ENCODE measurements at places on chromosomes 5 and 9.

GRCh38 chr5:180391276-180391675, 38.1 kb upstream of the GFPT2 start:
- no peak for DNase-seq

GRCh38 chr9:90188656-90189055, 454.0 kb downstream of the DIRAS2 start:
- no peak for DNase-seq

DNA sequence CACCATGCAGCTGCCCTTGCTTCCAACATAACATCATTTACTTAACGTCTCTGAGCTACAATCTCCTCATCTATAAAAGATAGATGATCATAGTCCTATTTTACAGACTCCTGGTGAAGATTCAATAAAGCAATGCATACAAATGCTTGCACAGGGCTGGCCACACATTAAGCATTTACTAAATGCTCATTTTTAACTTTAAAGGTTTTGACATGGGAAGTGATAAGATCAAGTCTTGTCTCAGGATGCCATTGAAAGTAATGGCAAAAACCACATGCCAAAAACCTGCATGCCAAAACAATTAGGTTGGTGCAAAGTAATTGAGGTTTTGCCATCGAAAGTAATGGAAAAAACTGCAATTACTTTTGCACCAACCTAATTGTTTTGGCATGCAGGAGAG, 181.2 kb upstream of the ADRA1B start:
- no peak for DNase-seq

DNA sequence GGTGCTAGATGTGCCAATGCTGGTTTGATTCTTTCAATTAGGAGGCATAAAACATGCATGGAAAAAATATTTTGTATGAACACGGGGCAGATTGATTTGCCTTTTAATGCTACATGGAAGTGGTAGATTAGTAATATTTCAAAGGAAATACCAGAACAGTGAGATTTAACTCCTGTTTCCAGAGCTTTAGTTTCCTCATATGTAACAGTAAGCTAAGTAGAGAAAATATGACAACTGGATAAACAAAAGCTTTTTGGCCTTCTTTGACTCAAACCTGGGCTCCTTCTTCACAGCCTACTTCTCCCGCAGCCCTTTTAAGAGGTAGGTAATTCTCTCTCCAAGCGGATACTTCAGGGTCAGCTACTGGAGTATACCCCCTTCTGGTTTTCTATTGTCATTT, 254.2 kb upstream of the TRPC7 start:
- DNase-seq, result no peak

GRCh38 chr5:170747357-170747756, 36.2 kb upstream of the GABRP start:
- DNase-seq, result no peak

DNA sequence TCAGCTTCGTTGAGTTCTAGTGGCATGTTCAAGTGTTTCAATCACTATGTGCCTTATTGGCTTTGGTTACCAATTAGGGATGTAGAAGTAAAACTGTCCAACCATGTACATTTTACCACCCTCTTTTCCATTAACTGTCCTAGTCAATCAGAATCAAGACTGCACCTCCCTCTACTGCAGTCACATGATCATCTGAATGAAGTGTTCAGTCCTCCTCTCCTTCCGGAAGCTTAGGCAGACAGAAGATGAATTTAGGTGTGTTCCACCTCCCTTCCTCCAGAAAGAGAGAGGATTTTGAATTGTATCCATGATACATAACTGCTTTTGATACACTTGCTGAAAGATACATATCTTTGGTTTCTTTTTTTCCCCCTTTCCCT, 133.7 kb downstream of the ERCC6L2 start:
- no peak for DNase-seq

DNA sequence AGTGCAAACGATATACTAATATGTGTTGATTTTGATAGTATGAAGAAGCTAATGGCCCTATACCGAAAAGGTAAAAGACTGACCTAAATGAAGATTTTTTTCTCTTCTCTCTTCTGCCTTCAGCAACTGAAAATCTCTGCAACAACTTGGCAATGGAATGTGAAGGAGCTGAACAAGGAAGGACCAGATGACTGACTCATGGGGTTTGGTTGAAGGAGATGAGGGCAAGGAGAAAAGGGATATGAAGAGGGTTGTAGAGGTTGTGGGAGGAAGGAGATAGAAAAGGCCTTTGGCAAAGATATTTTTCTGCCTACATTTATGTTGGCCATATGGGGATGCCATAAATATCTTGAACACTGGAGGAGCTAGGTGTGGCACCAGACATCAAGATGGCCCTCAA, 129.7 kb upstream of the CHD1 start:
- DNase-seq, result no peak

- DNase-seq, result no peak
Observed at GRCh38 chr5:141811287-141812155, 66.7 kb downstream of the PCDH1 start.

GRCh38 chr5:144525000-144525399, 354.3 kb downstream of the KCTD16 start:
- no peak for DNase-seq

DNA sequence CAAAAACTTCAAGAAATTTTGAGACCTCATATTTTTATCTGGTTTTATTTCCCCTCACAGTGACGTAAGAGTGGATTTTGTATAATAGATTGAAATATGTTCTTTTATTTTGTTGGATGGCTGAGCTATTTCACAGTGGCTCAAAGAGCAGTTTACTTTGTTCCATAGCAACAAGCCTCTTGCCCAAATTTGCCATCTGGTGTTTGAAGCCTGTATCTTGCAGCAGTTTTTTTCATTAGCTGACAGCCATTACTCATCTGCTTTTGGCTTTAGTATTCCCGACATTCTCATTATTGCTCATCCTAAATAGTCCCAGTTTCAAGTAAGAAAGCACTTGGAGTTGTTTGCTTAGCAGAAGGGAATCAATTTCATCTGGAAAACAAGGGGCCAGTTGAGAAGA, 36.3 kb downstream of the GDA start:
- no peak for DNase-seq

DNA sequence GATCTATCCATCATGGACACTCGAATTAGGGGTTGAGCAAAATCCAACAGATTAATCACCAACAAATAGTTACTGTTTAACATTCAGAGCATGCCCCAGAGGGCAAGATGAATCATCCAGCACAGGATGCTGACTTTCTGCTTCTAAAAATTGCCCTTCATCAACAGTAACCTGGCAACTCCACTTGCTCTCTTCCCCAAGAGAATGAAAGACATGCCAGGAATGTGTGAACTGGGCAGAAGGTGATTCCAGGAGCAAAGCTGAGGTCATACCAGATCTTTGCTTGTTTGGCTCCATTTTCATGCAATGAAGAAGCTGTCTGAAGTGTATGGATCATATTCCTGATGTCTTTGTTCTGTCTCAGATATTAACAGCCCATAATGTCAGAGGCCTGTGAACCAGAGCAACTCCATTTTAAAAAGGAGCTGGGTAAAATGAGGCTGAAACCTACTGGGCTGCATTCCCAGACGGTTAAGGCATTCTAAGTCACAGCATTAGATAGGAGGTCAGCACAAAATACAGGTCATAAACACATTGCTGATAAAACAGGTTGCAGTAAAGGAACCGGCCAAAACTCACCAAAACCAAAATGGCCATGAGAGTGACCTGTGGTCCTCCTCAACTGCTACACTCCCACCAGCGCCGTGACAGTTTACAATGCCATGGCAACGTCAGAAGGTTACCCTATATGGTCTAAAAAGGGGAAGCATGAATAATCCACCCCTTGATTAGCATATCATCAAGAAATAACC, 2.5 kb upstream of the ZNF367 start:
- peak; percentile 96 for DNase-seq

GRCh38 chr9:89797937-89798455, 193.2 kb downstream of the GADD45G start:
- DNase-seq, result no peak

GRCh38 chr9:135885100-135885853, 22.1 kb downstream of the CAMSAP1 start:
- DNase-seq, result no peak

GRCh38 chr5:16510098-16510497, 44.5 kb upstream of the ZNF622 start:
- DNase-seq, result no peak

GRCh38 chr5:3127423-3127911, 376.0 kb upstream of the IRX2 start:
- DNase-seq, result no peak

- no peak for DNase-seq
Observed at GRCh38 chr5:130135506-130135905, 231.2 kb downstream of the CHSY3 start.

DNA sequence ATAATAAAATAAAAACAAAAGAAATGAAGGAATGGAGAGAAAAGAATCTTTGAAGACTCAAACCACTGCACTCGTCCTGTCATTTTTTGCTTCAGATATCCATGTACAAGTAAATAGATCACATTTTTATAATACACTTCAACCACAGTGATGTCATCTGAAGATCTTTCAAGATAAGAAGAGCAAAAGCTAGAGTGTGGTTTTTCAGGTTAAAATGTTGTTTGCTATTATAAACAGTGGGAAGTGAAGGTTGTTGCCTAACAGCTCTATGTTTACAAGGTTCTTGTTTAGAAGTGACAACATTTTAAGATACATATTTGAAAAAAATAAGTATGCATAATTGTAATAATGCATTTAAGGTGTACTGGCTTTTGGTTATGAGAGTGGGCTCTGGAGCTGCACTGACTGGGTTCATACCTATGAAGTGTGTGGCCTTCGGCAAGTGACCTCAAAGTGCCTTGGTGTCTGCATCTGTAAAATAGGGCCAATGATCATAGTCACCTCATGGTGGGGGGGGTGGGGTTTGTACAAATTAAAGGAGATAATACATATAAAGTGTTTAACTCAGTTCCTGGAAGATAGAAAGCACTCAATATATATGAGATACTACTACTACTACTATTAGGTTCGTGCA, 45.5 kb upstream of the IL7R start:
- no peak for DNase-seq

DNA sequence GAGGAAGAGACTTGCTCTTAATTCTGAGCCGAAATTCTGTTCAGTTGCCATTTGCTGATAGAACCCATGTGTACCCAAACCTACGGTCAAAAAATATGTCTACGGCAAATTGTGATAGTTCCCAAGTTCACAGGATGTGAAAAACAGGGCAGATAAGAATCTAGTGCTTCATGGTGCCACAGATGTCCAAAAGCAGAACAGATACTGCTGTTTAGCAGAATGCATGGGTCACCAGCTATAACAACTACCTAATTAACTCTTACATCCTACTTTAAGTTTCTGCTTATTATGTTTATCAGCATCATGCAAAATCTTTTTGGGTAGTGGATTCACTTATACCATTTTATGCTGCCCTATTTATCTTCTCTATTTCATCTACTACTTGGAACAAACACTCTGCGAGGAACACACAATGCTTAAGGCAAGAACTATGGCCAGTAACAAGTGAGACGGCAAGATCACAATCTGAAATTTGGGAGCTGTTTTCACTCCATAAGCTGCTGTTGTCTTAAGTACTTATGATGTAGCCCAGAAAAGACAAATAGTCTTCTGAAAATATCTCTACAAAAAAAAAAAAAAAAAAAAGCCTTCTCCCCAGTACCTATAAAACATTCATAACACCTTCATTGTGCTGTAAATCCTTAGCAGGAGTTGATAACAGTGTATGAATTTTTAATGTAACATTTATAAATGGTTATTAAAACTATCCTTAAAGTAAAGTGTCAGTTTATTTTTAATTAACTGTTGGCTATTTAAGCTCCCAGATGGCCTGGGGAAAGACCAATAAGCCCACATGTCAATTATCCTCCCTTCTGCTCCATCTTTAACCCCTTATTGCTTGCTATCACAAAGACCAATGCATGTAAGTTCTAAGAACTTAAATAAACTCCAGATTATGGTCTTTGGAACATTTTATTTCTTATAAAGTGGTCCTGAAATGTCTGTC, 232.3 kb downstream of the TLR4 start:
- no peak for DNase-seq

GRCh38 chr9:128323212-128323730, 632 bp downstream of the COQ4 start:
- DNase-seq, result no peak

DNA sequence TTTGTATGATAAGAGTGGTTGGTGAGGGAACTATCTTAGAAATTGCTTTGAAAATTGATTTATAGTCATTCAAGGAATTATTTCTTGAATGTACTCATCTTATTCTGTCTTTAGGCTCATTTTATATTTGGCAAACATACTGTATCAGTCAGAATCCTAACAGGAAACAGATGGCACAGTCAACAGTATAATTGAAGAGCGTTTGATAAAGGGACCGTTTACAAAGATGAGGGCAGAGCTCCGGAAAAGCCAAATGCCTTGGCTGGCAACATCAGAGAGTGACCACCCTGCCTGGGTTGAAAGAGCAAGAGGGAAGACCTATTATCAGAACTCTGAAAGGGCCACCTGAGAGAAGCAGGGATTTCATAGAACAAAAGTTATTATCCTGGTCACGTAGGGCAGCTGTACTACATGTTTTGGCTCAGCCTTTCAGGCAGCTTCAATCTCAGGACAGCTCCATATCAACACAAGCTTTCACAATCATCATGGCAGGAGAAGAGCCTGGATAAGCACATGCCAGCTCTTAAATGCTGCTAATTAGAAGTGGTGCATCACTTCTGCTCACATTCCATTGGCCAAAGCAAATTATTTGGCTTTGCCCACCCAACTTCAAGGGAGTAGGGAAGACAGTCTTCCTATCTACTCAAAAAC, 47.2 kb upstream of the ARL15 start:
- no peak for DNase-seq

DNA sequence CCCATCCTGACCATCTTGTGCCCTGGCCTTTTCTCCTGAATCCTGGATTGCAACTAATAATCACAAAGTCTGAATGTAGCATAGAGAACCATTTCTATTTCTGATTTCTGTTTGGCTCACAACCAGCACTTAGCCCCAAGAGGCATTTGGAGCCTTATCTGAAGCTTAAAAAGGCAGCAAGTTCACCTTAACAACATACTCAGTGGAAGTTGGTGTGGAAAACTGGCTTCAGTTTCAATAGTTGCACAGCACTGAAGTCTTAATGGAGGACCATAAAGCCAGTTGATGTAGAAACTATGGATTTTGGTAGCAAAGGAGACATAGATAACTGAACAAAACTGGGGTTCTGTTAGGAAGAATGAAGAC, 574.1 kb downstream of the PSAT1 start:
- no peak for DNase-seq

GRCh38 chr5:124420952-124421351, 325.5 kb downstream of the ZNF608 start:
- no peak for DNase-seq

- DNase-seq, result no peak
Observed at GRCh38 chr9:93372391-93372790, 79.1 kb upstream of the FAM120A start.

Data from SK-MEL-5 (cell line).